ENCODE measurements at places on chromosomes 13 and 19.

DNA sequence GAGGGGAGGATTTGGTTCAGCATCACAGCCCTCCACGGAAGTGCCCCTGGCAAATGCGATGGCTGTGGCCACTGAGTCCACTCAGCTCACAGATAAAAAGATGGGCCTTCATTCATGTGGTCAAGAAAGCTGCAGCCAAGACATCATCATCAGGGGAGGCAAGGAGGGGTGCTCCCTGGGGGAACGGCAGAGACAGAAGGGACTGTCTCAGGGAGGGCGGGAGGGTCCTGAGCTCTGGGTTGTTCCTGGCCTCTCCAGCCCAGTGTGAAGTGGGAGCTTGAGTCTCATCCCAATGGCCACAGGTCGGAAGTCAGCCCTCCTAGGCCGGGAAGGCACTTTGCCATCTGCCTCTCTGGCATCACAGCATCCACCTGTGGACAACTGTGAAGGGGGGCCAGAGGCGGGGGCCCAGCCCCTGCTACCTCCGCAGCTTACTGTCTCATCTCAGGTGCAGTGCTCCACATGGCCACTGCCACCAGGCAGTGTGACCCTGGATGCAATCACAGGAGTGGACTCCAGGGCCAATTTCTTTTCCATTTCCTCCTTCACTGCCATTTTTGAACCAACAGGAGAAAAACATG lies 137.8 kb upstream of the SOX1 start:
- DNase-seq: no peak

- no peak for DNase-seq
Measured at GRCh38 chr13:40624986-40625385, 41.5 kb downstream of the FOXO1 start.

DNA sequence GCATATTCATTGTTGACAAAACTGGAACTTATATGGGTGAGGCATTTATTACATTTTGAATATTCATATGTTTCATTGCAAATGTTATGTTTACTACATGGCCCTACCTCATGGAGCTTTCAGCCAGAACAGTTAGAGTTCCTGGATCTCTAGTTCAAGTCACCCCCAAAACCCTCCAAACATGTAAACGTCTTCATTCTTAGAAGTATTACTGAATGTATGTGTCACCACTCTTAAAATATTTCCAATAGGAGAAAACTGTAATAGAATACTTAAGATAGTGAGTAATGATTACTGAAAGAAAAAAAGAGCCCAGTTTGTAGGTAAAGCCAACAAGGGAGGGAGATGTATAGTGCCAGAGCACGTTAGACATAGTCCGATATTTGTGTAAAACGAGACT lies 23.5 kb downstream of the URI1 start:
- no peak for DNase-seq

- DNase-seq: no peak
Measured at GRCh38 chr19:799076-799881, 2.0 kb downstream of the PTBP1 start.

DNA sequence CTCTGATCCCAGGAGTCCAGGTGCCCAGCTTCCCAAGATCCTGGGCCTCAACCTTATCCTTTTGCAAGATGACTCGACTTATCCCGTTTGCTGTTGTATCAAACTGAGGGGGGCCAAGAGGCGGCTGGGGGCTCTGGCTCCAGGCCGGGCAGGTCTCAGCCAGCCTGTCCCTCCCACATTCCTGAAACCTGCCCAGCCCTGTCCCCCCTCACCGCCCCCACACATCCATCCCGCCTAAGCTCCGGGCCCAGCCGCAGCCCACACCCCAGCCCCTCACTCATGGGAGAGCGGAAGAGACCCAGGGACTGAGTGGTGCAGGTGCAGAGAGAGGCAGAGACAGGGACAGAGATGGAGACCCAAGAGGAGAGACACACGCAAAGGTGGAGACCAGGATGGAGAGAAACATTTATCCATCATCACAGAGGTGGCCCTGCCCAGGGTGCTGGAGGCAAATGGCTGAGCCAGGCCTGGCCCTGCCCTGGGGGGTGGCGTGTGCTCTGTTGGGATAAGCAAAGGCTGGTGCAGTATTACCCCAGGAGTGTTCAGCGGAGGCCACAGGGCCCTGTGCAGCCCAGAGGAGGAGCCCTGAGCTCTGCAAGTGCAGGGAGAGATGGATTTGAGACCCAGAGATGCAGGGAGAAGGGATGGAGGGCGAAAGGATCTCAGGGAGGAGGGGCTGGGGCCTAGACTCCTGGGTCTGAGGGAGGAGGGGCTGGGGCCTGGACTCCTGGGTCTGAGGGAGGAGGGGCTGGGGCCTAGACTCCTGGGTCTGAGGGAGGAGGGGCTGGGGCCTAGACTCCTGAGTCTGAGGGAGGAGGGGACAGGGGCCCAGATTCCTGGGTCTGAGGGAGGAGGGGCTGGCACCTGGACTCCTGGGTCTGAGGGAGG lies 1.6 kb downstream of the BCAM start:
- DNase-seq: no peak

- no peak for DNase-seq
Measured at GRCh38 chr13:78045916-78046315, 127.3 kb upstream of the EDNRB start.

DNA sequence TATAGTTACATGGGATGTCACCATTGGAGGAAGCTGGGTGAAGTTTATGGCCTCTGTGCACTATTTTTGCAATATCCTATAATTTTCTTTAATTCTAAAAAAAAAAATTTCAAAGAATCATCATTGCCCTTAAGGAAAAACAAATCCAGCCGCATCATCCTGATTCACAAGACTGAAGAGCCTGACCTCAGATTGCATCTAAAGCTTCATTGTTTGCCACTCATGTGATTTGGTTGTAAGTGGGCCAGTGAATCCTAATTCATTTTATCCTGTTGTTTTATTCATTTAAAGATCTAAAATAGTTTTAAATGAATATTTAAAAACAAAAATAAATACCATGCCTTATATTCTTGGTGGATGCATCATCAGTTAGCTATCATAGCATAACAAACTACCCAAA lies 504.5 kb downstream of the TBC1D4 start:
- DNase-seq: peak; percentile 40

GRCh38 chr13:51967482-51968446 lies 43.5 kb downstream of the ATP7B start:
- no peak for DNase-seq

DNA sequence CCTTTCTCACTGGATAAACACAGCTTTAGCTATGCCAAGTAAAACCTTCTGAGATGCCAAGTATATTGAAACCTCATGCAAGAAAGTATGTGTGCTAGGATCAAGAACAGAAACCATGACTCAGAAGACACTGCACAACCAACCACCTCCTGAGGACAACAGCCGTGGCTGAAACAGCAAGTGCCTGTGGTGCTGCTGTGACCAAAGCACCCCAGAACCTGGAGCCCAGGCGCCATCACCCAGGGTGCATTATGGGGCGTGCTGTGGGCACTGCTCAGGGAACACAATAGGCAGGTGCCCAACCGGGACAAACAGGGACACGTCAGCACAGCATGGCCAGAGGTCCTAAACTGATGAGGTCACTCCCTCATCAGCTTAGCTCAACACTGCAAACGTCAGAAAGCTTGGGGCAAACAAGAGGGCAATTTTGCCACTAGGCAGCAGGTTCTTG lies 101.3 kb upstream of the SLC15A1 start:
- no peak for DNase-seq

DNA sequence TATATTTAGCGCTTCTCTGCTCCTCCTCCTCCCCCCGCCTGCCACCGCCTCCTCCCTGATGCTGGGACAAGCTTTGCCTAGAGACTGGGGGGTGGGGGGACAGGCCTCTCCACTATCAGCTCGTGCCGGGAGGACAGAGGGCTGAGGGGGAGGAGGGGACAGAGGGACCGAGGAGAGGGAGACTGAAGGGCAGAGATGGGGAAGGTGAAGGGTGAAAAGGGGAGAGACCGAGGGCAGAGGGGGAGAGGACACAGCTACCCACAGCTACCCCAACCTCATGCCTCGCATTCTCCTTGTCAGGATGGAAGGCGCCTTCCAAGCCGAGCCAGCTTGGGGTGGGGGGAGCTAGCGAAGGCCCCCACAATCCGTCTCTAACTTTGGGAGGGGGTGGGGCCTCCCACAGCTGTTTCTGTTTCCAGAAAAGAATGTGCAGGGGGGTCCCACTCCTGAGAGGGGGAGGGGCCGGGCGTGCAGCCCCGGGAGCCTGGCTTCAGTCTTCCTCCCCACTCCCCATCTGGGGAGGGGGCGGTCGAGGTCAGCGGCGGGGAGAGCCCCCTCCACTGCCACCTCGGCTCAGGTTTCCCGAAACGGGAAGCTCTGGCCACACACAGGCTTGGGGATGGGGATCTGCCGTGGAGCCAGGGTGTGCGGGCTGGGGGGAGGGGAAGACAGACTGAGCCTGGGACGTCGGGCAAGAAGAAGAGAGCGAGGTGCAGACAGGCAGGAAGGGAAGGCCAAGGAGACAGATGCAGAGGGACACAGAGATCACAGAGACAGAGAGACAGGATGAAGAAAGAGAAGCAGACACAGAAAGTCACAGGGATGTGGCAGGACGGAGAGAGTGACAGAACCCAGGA lies 1.6 kb downstream of the DACT3 start:
- peak; percentile 62 for DNase-seq

GRCh38 chr19:43329989-43330388 lies 23.5 kb upstream of the CD177 start:
- no peak for DNase-seq

GRCh38 chr19:15365264-15365663 lies 14.3 kb downstream of the AKAP8 start:
- DNase-seq: no peak
